Stimulated activated CD4-positive, alpha-beta T cell treated with anti-CD3 and anti-CD28 coated beads, Interleukin-2, amount 100 ng/mL, for 24 hours (primary cell): ENCODE measurements at places on chromosomes 5 and 9.

- DNase-seq, result no peak
Observed at GRCh38 chr9:110116543-110116885, 91.4 kb downstream of the C9orf152 start.

- no peak for DNase-seq
Observed at GRCh38 chr9:130421154-130421801, 23.5 kb upstream of the ASS1 start.

GRCh38 chr5:16992006-16992405, 55.9 kb upstream of the MYO10 start:
- DNase-seq, result no peak

GRCh38 chr5:142661957-142662356, 23.9 kb downstream of the FGF1 start:
- no peak for DNase-seq

DNA sequence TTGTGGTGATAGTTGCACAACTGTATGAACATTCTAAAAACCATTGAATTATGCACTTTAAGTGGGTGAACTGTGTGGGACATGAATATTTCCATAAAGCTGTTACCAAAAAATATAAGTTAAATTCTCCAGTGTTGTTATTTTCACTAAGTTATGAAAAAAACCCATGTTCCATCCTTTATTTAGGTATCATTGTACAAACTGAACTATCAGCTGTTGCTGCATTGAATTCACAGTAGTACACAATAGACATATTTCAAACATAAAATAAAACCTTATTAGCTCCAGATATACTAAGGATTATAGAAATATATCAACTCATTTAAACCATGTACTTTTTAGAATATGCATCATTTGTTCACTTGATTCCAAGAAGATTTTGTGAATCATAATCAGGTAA, 192.1 kb downstream of the COMMD10 start:
- DNase-seq, result no peak

- no peak for DNase-seq
Observed at GRCh38 chr9:12954441-12954840, 179.6 kb downstream of the LURAP1L start.

- no peak for DNase-seq
Observed at GRCh38 chr5:32074401-32074800, 99.7 kb downstream of the GOLPH3 start.

- no peak for DNase-seq
Observed at GRCh38 chr5:135016861-135017290, 17.2 kb downstream of the PITX1 start.

- no peak for DNase-seq
Observed at GRCh38 chr5:178348356-178349074, 115.9 kb upstream of the PHYKPL start.

- DNase-seq, result no peak
Observed at GRCh38 chr9:131099102-131099606, 2.8 kb downstream of the AIF1L start.
